ENCODE measurements at places on chromosomes 13 and 19.

DNA sequence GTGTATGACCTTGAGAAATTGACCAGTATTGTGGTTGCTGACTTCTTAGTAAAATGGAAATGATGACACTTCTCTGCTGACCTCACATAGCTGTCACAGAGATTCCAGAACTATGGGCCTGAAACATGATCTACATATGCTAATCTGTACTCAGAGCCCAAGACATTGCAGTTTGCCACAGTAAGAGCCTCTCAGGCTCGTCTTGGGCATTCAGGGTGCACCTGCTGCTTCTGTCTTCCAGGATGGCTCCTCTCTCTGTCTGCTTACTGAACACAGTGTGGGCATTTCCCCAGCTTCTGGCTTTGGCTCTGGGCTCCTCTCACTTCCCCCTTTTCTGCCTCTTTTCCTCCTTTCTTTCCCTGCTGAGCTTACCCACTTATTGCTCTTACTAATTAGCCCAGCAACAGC lies 22.3 kb upstream of the SLC46A3 start:
- DNase-seq, result peak; percentile 26

DNA sequence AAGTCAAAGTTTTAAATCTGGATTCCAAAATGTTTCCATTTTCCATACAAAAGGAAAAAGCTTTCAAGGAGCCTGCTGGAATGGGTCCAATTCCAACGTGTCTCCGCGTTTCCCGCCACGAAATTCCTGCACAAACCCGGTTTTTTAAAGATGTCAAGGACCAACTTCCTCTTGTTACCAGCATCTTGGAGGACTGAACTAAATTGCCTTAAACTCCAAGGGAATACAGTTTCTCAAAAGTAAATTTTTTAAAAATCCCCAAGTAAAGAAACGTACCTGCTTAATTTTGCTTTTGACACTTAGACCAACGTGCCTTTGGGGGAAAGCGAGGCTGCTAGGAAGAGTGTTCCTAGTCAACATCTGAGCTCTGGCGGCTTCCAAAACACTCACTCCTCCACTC lies 12.3 kb upstream of the SOX1 start:
- no peak for DNase-seq

DNA sequence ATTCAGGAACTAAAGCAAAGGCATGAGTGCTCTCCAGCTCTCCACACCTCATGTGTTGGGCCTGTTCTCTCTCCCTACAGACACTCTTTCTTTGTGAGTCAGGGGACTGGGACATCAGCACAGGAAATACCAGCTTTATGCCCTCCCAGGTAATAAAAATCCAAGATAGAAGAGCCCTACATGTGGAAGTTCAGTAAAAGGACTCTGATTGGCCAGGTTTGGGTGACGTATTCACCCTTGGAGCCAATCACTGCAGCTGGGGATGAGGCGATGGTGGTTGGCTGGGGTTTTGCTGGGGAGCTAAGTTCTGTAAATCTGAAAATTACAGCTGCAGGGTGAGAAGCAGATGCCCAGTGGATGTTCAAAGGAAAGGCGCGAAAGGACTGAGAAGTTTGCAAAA lies 32.5 kb downstream of the CCDC70 start:
- no peak for DNase-seq

DNA sequence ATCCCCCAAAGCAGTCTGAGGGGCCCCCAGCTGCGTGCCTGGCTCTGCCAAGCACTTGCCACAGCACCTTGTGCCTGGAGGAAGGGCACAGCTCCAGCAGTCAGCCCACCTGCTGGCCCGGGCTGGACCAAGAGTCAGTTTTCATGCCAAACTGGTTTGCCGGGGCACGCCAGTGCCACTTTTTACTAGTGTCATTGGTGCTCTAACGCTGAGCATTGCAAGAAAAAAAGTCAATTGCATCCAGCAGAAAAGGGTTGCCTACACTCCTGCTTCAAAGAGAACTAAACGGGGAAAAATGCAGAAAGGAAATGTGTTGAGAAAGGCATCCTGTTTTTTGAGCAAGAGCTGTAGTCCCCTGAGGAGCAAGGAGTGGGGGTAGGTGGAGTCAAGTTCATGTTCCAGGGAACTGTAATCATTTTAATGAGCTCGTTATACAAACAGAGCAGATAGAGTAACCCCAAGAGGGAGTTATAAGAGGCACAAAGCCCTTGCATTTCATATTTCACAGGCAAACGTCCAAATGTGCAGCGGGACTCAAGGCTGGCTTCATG lies 68.4 kb downstream of the F2RL3 start:
- no peak for DNase-seq

DNA sequence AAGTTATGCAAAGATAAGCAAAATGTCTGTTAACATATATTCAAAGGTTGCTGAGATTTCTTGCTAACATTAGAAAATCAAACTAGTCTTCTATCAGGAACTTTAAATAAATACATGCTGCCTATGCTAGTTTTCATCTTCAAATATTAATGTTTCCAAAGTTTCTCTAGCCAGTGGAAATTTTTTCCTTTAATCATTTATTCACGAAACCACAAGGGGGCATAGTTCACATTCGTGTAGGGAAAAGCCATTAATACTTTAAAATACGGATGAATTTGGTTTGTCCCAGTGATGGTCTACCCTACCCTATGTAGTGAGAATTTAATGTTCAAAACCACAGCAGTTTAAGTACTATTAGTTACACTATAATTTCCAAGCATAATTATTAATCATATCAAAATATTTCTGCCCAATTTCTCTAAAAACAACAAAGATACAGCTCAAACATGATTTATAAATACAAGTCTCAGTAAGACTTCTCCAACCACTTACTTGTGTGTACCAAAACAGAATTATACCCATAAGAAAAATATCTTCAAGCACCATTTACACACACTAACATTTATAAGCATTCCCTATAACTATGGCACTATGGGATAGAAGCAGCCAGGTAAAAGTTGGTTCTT lies 16.2 kb downstream of the NUFIP1 start:
- DNase-seq, result peak; percentile 33

DNA sequence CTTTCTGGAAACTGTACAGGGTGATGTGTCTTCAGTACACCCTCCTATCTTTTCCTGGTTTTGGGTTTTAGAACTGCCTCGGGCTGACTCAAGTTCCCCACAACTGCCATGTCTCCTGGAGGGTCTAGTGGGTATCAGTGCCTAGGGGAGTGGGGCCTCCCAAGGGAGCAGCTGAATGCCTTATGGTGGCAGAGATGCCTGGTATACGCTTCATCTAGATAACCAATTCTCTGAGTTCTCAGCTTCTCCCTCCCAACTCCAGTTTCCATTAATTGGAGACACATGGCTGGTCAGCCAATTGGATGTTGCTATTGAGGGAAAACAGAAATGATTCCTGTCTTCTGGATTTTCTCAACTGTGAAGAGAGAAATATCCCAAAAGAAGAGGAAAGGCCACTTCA lies 12.8 kb downstream of the ZNF439 start:
- no peak for DNase-seq

GRCh38 chr13:20209948-20210347 lies 17.2 kb upstream of the GJB2 start:
- no peak for DNase-seq

- peak; percentile 61 for DNase-seq
These were observed 65.4 kb downstream of the RUBCNL start for GRCh38 chr13:46321494-46322225.

GRCh38 chr13:112248862-112249592 lies 127.1 kb upstream of the SPACA7 start:
- no peak for DNase-seq

DNA sequence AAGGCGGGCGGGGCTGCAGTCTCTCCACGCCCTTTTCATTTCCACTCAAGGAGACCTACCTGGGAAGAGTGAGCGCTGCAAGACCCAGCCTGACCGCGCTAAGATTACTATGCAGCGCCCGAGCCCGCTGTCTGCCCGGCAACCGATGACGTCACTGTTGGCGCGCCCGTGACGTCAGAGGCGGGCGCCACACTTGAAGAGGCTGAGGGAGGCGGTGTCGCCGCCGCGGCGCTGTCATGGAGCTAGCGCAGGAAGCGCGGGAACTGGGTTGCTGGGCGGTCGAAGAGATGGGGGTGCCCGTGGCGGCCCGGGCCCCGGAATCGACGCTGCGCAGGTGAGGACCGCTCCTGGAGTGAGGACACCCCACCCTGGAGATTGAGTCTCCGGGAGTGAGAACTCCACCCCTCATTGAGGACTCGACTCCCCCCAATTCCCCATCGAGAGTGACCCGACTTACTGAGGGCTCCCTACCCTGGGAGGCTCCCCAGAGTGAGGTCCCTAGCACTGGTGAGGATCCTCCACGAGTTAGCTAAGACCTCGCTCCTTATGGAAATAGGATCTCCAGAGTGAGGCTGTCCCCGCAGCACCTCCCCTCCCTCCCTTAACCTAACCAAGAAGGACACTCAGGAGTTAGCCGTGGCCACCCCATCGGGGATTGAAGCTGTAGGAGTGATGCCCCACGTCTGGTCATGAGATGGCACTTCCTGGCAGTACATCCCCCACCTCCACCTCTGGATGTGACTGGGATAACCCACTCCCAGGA lies at the start of gene HAUS5:
Gene HAUS5, plus strand, starts transcription at position 177 of the 763 bp plus-strand sequence. Its CDS starts 60 bp downstream, at position 237.
- peak; percentile 89 for DNase-seq

- DNase-seq, result no peak
These were observed 28.1 kb downstream of the RANBP3 start for GRCh38 chr19:5949792-5950305.

GRCh38 chr19:1047696-1048147 lies 7.8 kb downstream of the ABCA7 start:
- no peak for DNase-seq

DNA sequence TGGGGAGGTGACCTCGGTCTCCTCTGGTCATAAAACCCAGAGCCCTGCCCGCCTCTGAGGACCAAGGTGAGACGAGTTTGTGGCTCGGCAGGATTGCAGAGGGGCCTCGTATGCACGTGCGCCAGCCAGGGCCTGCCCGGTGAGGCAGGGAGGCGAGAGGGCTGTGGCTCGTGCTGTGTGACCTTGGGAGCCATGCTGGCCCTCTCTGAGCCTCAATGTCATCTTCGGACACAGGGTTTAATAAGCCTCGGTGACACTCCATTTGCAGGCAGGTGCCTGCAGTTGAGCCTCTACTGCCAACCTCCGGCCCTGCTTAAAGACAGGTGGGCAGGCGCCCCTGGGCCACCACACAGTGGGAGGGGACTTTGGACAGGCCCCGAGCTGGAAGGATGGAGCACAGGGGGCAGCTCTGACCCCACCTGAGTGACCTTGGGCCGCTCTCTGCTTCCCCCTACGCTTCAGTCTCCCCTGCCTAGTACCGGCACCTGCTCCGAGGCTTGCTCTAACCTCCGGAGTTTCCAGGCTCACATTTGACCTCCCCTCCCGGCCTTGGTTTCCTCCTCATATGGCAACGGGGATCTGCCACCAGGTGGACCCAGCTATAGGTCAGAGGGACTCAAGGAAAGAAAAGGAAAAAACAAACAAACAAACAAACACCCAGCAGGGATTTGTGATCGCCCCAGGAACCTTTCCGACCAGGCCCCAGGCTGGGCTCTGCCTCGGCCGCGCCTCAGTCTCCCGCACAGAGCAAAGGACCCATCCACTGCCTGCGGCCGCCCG lies 3.1 kb downstream of the ZBTB7A start:
- no peak for DNase-seq

- no peak for DNase-seq
These were observed 2.9 kb downstream of the MFSD12 start for GRCh38 chr19:3554254-3555083.

GRCh38 chr13:65966991-65967451 lies 1263.1 kb downstream of the PCDH9 start:
- DNase-seq, result peak; percentile 57

- DNase-seq, result no peak
These were observed 205.1 kb upstream of the SOX1 start for GRCh38 chr13:111861766-111862366.

- peak; percentile 38 for DNase-seq
These were observed 7.6 kb downstream of the SSC5D start for GRCh38 chr19:55495646-55496349.

GRCh38 chr13:43650882-43651281 lies 135.9 kb downstream of the ENOX1 start:
- DNase-seq, result no peak

GRCh38 chr19:2173767-2174577 lies 10.2 kb downstream of the DOT1L start:
- no peak for DNase-seq

DNA sequence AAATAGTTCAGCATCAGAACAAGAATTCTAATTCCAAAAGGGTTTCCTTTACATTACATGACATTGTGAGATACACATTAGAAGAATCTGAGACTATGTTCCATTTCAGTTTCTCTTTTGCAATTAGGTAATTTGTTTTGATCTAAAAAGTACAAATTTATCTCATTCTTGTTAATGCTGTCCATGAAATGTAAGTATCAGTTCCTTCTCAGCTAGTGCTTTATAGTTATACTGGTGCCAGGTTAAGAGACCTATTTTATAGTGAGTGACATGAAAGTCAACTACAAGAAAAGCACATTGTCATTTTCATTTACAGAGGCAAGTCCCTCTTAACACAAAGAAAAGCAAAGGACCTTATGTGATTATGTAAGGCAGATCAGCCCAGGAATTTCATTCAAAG lies 43.9 kb downstream of the RCBTB2 start:
- no peak for DNase-seq

- peak; percentile 98 for DNase-seq
These were observed 338 bp upstream of the UBE2M start for GRCh38 chr19:58558623-58559274.
